ENCODE measurements at places on chromosomes 2 and 18. TPM values are rescaled to one million over a fixed set of nuclear protein-coding genes. Genes with fewer than 3 reads are reported as not detected.
A peak's percentile ranks its signal among the peaks of the same experiment; 100 is the strongest.

- peak; percentile 8 for DNase-seq
Measured at GRCh38 chr18:79903071-79903635, 48.3 kb downstream of the SLC66A2 start.

GRCh38 chr18:23134780-23135549, at the start of gene CABLES1:
TSS of gene CABLES1 (plus strand) at chr18:23135485. CDS start at chr18:23135763, 278 bp downstream.
- peak; percentile 66 for DNase-seq

- no peak for DNase-seq
Measured at GRCh38 chr2:9637330-9637729, 6.5 kb upstream of the YWHAQ start.

- no peak for DNase-seq
Measured at GRCh38 chr2:79780781-79781180, 267.9 kb downstream of the CTNNA2 start.

DNA sequence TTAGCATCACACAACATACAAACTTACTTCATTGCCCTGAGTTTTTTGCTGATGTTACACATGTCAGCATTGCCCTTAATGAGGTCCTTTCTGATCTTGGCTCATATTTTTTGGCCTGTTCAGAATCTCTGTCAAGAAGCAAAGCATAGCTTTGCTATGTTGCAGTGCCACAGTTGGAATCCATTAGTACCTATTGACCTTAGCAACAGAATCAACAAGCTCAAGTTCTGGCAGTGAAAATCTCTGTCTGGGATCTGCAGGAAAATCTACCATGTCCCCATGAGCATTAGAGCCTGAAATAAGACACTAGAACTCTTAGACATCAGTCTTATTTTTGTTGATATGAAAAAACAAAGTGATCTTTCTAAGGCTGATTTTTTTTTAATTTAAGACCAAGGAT, 105.6 kb upstream of the FHL2 start:
- DNase-seq: no peak

GRCh38 chr2:39379643-39380524, 57.2 kb downstream of the MAP4K3 start:
- DNase-seq: no peak

Gene SCN3A
- 0.43 TPM for total RNA-seq

GRCh38 chr2:160224060-160224459, 24.0 kb upstream of the ITGB6 start:
- DNase-seq: no peak

- DNase-seq: no peak
Measured at GRCh38 chr2:14634182-14634488, 1.6 kb downstream of the LRATD1 start.

DNA sequence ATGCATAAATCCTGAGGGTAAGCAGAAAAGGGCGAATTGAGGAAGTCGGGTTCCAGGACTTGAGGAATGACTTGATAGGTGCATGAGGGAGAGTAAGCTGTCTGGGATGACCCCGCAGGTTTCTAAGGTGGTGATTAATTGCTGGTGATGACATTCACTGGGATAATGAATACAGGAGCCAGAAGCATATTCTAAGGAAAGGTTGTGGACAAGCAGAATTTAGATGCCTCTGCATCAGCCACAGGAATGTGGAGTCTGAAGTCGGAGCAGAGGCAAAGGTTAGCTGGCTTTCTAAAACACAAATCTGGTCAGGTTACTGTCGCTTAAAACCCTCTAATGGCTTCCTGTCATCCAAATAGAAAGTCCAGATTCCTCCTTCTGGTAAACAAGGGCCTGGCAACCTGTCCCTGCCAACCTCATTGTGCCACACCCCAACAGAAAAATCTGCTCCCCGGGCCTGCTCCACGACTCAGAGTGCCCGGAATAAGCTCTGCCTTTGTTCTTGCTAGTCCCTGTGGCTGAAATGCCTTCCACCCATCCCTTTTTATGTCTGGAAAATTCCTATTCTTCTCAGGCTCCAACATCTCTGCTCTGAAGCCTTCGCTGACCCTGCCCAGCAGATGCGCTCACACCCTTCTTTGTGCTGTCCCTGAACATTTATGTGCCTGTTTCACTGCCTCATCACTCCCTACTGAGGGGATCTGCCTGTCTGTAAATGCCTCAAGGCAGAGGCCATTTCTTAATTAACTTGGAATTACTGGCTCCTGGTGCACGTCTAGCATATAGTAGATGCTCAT, 11.3 kb upstream of the TMEM214 start:
- peak; percentile 37 for DNase-seq

Gene SGO2
- total RNA-seq: 2.0 TPM

DNA sequence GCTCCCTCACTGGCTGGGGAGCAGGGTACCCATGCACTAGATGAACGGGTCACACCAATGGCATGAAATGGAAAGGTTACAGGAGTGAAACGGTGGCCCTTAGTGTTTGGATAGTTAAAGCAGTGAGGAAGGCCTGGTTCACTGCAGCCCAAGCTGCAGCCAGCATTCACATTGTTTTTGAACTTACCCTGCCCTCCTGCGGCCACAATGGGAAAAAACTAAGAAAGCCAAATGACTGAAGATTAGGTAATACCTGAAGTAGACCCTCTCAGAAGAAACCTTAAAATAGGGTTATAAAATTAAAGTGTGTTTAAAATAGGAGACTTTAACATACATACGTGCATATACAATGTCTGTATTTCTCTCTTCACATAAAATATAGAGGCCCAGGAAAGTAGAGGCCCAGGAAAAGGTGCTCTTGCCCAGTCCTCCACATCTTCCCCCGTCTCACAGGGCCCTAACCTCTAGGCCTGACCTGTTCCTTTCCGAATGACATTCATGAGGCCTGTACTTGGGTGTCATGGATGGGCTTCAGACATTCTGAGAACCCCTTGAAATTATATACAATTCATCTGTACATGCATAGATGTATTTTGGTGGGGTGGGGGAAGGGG, 33.3 kb downstream of the DOK1 start:
- DNase-seq: peak; percentile 71

DNA sequence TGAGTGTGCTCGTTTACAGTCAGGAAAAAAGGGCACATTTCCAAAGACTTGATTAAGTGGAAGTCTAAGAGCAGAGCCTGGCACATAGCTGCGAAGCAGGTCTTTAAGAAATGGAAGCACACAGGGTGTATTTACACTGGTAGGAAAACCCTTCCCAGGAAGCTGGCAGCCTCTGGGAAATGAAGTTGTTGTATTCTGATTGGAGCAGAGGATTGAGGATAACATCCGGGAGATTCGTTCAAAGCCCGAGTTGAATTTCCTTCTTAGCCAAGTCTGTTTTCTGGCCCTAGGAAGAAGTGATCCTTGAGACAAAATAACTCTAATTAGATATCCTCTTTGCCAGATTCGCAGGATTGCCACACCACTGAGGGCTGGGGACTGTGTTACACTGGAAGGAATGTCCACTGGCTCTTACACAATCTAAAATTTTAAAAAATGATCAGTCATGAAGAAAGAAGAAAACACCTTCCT, 75.9 kb downstream of the ITGB1BP1 start:
- DNase-seq: peak; percentile 32

DNA sequence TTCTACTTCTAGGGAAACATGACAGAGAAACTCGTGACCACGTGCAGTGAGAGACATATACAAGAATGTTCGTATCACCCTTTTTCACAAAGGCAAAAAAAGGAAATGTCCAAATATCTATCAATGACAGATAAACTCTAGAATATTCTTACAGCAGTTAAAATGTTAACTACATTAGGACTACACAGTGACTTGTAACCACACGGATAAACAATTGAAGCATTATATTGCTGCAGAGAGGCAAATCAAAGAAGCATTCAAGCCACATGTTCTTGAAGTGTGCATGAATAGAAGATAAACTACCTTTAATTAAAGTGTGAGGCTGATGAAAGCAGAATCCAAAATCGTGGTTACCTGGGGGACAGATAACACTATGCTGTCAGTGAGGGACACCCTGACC, 935.3 kb upstream of the KLHL29 start:
- DNase-seq: no peak

Measured in mucosa of gallbladder (tissue), 1 donor.